ENCODE measurements at places on chromosomes 12 and 14. TPM values are rescaled to one million over a fixed set of nuclear protein-coding genes. Genes with fewer than 3 reads are reported as not detected.

Gene APOF
- not detected for total RNA-seq

Gene P2RX2
- not detected for total RNA-seq

Gene SDS
- total RNA-seq, result 0.07 TPM

Gene CATSPERB
- not detected for total RNA-seq

Gene AMN
- total RNA-seq, result not detected

Gene FGF23
- not detected for total RNA-seq

Gene PRB2
- not detected for total RNA-seq

Gene C14orf132
- total RNA-seq, result 6.0 TPM

Gene BRAP
- 24.3 TPM for total RNA-seq

Gene CD69
- 0.53 TPM for total RNA-seq

Gene INSM2
- total RNA-seq, result not detected

Gene DLGAP5
- 149 TPM for total RNA-seq

Gene OR11H6
- not detected for total RNA-seq

Gene ALX1
- total RNA-seq, result 0.53 TPM

Gene FAIM2
- total RNA-seq, result not detected
